Kidney (tissue), 22 donors: ENCODE measurements at places on chromosomes 4 and X. TPM values are rescaled to one million over a fixed set of nuclear protein-coding genes. Genes with fewer than 3 reads are reported as not detected.

Gene AR
- 13.6 TPM for total RNA-seq

Gene AKAP14
- not detected for total RNA-seq

Gene BANK1
- total RNA-seq, result 7.4 TPM

Gene ATP8A1
- total RNA-seq, result 27.4 TPM

Gene SMARCA1
- total RNA-seq, result 34.7 TPM

Gene LNX1
- total RNA-seq, result 25.6 TPM

Gene SLC4A4
- 37.1 TPM for total RNA-seq

Gene RRH
- 0.44 TPM for total RNA-seq

Gene PDGFRA
- 71.0 TPM for total RNA-seq

Gene CDKL2
- 15.9 TPM for total RNA-seq

Gene UGDH
- 79.4 TPM for total RNA-seq

Gene ACSL4
- total RNA-seq, result 205 TPM

Gene CFP
- 8.3 TPM for total RNA-seq

DNA sequence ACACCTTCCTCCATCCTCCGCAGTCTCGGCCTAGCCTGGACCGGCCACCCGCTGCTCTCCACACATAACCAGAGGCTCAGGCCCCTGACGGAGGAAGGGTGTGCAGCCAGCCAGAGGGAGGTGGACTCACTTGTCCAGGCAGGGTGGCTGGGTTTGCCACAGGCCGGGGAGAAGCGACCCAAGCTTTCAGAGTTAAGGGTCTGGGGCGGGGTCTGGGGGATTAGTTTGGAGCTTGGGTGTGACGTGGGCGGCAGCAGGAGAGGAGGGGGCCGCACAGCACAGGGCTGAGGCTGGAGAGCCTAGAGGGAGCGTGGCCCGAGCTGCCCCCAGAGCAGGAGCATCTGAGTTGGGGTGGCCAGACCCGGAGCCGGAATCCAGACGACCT is 22.4 kb upstream of the CPLX1 start:
- no peak overlapping the region for H3K4me3 ChIP-seq
- no peak overlapping the region for H3K27ac ChIP-seq
- no peaks in the 10 kb centered on the region for H3K27me3 ChIP-seq
- no peak for DNase-seq
- peaks cover 4% of the 10 kb centered on the region for H3K36me3 ChIP-seq

DNA sequence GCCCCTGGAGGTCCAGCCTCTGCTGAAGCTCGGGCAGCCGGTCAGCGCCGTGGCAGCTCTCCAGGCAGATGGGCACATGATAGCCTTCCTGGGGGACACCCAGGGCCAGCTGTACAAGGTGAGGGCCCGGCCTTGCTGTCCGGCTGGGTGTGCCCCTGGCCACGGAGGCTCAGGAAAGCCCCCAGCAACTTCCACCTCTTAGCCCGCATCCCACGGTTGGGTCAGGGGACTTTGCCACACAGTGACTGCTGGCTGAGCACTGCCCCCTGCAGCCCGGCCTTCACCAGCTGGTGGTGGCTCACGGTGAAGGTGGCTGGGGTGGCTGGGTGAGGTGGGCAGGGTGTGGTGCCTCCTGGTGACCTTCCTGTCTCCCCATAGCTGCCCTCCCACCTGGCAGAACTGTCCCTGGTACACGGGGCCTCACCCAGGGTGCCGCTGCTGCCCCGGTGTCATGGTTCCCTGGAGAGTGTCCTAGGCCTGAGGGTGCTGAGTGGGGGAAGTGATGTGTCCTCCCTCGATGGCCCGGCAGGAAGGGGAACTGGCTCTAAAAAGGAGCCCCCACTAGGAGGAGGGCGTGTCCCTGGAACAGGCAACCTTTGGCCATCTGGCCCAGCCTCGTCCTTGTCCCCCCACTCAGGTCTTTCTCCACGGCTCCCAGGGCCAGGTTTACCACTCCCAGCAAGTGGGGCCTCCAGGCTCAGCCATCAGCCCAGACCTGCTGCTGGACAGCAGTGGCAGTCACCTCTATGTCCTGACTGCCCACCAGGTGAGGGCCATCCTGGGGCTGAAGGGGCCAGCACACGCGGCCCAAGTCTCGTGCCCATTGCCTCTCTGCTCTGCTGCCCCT is 4.5 kb downstream of the PLXNB3 start:
- no peak overlapping the region for H3K4me3 ChIP-seq
- H3K36me3 ChIP-seq, result no peaks in the 10 kb centered on the region
- H3K27ac ChIP-seq, result no peak overlapping the region
- no peaks in the 10 kb centered on the region for H3K4me1 ChIP-seq
- no peaks in the 10 kb centered on the region for H3K27me3 ChIP-seq
- DNase-seq, result peak; percentile 73

- no peak for DNase-seq
- H3K4me3 ChIP-seq, result no peak overlapping the region
- no peaks in the 10 kb centered on the region for H3K27me3 ChIP-seq
Measured at GRCh38 chr4:86280246-86280645, 79.6 kb downstream of the MAPK10 start.

GRCh38 chr4:132123870-132124623 is 1025.0 kb upstream of the PCDH10 start:
- H3K4me3 ChIP-seq, result no peak overlapping the region
- no peak overlapping the region for H3K27ac ChIP-seq
- no peak for DNase-seq
- no peaks in the 10 kb centered on the region for H3K36me3 ChIP-seq

DNA sequence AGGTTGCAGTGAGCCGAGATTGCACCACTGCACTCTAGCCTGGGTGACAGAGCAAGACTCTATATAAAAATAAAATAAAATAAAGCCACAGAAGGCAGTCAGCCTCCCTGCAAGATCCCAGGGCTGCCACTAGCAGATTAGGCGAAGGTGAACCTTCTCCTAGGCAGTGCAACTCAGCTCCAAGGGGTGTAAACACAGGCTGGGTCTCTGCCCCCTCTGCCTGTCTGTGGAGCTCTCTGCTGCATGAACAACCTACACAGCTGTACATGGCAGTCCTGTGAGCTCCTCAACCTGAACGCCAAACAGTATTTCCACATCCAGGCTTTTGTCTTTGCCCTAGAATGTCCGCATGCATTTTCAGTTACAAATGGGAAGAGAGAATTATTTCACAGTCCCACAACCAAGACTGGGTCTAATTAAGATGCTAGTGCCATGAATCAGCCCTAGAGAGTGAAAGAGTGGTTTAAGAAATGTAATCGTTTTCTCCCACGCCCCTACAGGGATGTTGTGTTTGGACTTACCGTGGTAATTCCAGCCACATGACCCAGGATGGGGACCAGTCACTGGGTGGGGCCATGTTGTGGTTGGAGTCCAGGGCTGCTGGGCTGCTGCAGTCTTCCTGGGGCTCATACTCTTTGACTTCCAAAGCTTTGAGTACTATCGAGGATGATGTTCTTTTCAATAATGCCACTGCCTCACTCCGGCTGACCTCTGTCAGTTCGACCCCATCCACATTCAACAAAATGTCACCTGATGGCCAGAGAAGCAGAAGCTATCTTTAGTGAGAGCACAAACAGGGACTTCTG is 99.0 kb downstream of the FIP1L1 start:
- no peak for DNase-seq
- no peaks in the 10 kb centered on the region for H3K27me3 ChIP-seq
- H3K4me3 ChIP-seq, result no peak overlapping the region
- H3K27ac ChIP-seq, result no peak overlapping the region

DNA sequence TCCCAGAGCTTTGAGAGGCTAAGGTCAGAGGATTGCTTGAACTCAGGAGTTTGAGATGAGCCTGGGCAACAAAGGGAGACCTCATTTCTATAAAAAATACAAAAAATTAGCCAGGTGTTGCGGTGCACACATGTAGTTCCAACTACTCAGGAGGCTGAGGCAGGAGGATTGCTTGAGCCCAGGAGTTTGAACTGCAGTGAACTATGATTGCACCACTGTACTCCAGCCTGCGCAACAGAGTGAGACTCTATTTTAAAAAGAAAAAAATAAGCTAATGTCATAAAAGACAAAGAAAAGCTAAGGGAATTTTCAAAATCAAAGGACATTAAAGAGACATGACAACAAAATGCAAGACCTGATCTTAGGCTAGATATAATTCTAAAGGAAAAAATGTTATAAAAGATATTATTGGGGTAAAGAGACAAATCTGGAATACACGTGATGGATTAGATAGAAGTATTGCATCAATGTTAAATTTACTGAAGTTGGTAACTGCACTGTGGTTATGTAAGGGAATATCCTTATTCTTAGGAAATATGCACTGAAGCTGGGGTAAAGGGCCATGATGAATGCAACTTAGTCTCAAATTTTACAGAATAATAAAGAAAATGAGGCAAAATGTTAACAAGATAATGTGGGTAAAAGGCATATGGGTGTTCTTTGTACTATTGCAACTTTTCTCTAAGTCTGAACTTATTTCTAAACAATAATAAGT is 75.2 kb downstream of the SPRY1 start:
- no peak overlapping the region for H3K27ac ChIP-seq
- no peak for DNase-seq
- H3K36me3 ChIP-seq, result no peaks in the 10 kb centered on the region

GRCh38 chr4:113094802-113095201 is 45.3 kb downstream of the ANK2 start:
- no peaks in the 10 kb centered on the region for H3K36me3 ChIP-seq
- no peak overlapping the region for H3K4me3 ChIP-seq
- no peak overlapping the region for H3K27ac ChIP-seq

GRCh38 chrX:72026341-72027023 is 105.2 kb downstream of the RTL5 start:
- H3K4me1 ChIP-seq, result no peaks in the 10 kb centered on the region
- no peak overlapping the region for H3K27ac ChIP-seq

GRCh38 chr4:93827272-93827947 is 1.1 kb upstream of the ATOH1 start:
- DNase-seq, result no peak
- H3K27me3 ChIP-seq, result peaks cover 60% of the 10 kb centered on the region
- no peak overlapping the region for H3K27ac ChIP-seq
- H3K36me3 ChIP-seq, result no peaks in the 10 kb centered on the region
- H3K4me3 ChIP-seq, result no peak overlapping the region

DNA sequence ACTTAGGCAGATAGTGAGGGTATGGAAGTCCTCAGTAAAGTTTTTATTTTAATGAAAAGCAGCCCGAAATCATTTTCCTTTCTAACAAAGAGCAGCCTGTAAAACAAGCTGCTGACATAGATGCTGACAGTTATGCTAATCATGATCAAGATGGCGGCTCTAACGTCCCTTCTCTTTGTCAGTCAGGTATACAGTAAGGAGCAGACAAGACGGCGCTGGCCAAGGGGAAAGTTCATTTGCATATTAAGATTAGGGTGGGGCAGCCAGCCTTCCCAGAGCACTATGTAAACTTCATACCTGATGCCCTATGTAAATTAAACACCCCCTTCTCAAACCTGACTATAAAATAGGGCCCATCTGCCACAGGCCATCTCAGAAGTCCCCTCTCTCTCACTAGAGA is 76.9 kb downstream of the MAGEB10 start:
- no peaks in the 10 kb centered on the region for H3K4me1 ChIP-seq
- H3K27ac ChIP-seq, result no peak overlapping the region
- H3K4me3 ChIP-seq, result no peak overlapping the region
- DNase-seq, result no peak

- no peak overlapping the region for H3K4me3 ChIP-seq
- H3K27ac ChIP-seq, result peak overlapping the region; percentile 84
- H3K27me3 ChIP-seq, result no peaks in the 10 kb centered on the region
- no peak for DNase-seq
Measured at GRCh38 chr4:123555807-123556273, 159.2 kb downstream of the SPRY1 start.

GRCh38 chr4:62676962-62677361 is 1476.8 kb downstream of the ADGRL3 start:
- H3K27ac ChIP-seq, result no peak overlapping the region
- H3K27me3 ChIP-seq, result no peaks in the 10 kb centered on the region

- H3K27ac ChIP-seq, result no peak overlapping the region
- no peak overlapping the region for H3K4me3 ChIP-seq
- no peaks in the 10 kb centered on the region for H3K4me1 ChIP-seq
- H3K36me3 ChIP-seq, result no peaks in the 10 kb centered on the region
Measured at GRCh38 chr4:24265989-24266388, 318.4 kb downstream of the DHX15 start.

- no peaks in the 10 kb centered on the region for H3K4me1 ChIP-seq
- no peaks in the 10 kb centered on the region for H3K27me3 ChIP-seq
- H3K27ac ChIP-seq, result no peak overlapping the region
- no peak overlapping the region for H3K4me3 ChIP-seq
Measured at GRCh38 chr4:109820563-109820962, 5.0 kb downstream of the GAR1 start.

- H3K27ac ChIP-seq, result no peak overlapping the region
- no peak overlapping the region for H3K4me3 ChIP-seq
- DNase-seq, result no peak
Measured at GRCh38 chr4:7959078-7959477, 19.4 kb upstream of the AFAP1 start.

DNA sequence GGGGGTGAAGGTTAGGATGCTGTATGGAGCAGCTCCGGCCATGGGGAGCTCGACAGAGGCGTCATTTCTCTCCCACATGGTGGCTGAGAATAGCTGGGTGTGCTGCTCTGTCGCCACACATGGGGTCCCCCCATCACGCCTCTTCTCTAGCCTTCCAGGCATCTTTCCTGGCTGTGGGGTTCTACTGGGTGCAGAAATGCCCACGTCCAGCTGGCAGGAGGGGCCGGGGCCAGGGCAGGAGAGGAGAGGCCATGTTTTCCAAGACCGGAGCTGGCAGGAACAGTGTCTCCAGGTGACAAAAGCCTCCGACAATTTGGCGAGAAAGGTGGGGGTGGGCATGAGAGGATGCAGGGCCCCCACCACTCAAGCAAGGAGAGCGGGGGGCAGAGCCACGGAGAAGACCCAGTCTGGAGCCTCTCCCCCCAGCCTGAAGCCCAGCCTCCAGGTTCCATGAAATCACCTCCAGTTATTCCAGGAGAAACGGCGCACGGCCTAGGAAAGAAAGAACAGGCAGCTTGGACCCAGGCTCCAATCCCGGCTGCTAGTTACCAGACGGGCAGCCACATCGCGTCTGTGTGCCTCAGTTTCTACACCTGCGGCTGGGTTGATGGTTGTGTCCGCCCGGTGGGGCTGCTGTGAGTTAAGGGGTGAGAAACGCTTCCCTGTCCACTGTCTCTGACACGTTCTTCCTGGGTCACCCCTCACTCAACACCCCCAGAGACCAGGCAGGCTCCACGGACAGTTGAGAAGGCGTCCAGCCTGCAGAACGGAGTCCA is 27.4 kb upstream of the SPON2 start:
- H3K27me3 ChIP-seq, result no peaks in the 10 kb centered on the region
- H3K27ac ChIP-seq, result no peak overlapping the region
- H3K36me3 ChIP-seq, result no peaks in the 10 kb centered on the region
- H3K4me3 ChIP-seq, result no peak overlapping the region
- H3K4me1 ChIP-seq, result peaks cover 3% of the 10 kb centered on the region
